Stimulated activated CD4-positive, alpha-beta T cell treated with anti-CD3 and anti-CD28 coated beads, Interleukin-2, amount 100 ng/mL, for 48 hours (primary cell): ENCODE measurements at places on chromosomes 13 and 19.

DNA sequence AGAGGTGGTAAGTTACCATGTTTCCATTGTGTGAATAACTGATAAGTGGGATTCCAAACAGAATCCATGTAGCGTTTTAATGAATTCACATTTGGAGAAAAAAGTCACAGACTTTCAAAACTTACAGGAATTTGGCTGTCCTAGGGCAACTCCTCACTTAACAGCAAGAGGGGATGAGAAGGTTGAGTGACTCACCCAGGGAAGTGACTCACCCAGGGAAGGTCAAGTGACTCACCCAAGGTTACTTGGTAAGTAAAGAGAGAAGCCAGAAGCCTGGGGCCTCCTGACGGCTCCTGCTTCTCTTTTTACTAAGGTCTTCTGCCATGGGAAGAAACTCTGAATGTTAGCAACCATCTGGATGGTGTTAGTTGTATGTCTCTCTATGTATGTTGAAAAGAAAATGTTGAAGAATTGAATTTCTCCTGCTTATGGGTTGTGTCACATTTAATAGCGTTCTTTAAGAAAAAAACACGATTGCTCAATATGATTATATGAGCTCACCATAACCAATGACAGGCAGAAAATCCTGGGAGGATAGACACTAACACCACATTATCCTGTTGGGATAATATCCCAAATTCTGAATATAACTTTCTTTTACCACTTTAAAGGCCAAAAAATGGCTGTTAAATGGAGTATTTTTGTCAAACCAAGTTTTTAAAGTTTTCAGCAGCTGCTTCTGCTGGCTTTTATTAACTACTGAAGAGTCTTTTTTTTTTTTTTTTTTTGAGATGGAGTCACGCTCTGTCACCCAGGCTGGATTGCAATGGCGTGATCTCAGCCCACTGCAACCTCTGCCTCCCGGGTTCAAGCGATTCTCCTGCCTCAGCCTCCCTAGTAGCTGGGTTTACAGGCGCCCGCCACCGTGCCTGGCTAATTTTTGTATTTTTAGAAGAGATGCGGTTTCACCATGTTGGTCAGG lies 195.6 kb downstream of the GGACT start:
- peak; percentile 41 for DNase-seq

DNA sequence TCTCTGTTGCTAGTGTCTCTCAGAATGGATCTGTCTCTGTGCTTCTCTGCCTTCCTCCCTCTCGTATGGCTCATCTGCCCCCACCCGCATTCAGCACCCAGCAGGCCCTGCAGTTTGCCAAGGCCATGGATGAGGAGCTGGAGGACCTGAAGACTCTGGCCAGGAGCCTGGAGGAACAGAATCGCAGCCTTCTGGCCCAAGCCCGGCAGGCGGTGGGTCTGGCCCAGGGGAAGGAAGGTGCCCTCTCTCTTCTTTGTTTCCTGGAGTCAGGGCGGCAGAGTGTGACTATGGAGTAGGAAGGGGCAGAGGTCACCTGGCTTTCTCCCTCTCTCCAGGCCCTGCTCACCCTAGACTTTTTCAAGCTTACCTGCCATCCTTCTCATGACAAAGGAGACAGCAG lies 10.9 kb downstream of the KASH5 start:
- no peak for DNase-seq

DNA sequence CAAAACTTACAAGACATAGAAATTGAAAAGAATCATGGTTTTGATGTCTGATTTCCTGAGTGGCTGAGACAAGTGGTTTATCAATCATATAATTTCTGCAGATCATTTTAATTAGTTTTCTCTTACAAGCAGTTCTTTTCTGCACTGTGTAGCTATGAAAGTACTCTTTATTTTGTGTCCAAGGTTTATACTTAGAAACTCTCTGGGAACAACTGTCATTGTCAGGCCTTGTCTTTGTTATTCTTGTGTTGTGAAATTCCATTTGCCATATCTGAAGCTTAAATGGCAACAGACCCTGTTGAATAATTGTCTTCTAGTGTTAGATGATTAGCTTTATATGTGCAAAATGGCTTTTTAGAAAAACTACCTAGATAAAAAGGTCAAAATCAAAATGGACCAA lies 312.1 kb downstream of the FGF14 start:
- DNase-seq, result no peak

GRCh38 chr13:24050292-24050711 lies 110.2 kb upstream of the SPATA13 start:
- no peak for DNase-seq

DNA sequence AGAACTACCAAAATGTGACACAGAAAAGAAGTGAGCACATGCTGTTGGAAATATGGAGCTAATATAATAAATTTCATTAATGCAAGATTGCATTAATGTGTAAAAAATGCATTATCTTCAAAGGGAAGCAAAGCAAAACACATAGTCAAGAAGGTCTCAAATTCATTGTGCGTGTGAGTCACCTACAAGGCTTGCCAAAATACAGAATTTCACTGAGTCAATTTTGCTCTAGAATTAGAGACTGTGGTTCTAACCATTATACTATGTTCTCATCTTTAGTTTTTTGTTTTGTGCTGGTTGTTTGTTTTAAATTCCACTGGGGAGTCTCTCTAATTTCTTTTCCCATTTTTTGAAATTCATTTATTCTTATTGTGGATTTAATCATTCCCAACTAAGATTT lies 149.8 kb upstream of the SLITRK1 start:
- DNase-seq, result no peak

- DNase-seq, result no peak
Observed at GRCh38 chr19:34731019-34731829, 2.8 kb upstream of the ZNF181 start.

GRCh38 chr19:33509774-33510173 lies 11.8 kb downstream of the PEPD start:
- no peak for DNase-seq
